ENCODE measurements at places on chromosomes 5 and 9.

DNA sequence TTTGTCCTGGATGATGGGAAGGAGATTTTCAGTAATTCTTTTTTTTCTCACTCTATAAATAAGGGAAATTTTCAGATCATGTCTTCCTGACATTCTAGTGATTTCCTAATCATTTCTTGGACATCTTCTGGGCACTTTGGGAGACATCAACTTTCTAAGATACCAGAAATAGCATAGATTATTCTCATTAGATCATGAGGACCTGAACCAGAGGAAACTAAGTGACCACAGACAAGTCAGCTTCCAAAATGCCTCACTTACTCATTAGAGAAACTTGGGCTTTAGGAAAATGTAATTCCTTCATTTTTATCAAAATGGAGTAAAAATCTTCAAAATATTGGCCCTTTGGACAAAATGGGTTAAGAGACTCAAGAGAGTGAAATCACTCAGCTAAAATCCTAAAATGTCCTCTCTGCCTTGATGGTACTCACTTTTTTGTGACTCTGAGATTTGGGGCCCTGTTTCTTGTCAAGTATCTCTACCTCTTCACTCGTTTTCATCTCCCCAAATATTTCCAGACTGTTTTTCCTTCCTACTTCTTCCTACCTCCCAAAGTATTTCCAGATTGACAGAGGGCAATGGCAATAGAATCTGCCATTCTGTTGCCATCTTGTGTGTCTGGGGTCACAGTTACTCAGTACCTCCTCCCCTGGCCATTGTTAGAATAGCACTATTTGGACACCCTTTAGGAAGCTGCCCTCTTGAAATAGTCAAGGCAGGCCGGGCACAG, 194.5 kb downstream of the NR3C1 start:
- DNase-seq: no peak

DNA sequence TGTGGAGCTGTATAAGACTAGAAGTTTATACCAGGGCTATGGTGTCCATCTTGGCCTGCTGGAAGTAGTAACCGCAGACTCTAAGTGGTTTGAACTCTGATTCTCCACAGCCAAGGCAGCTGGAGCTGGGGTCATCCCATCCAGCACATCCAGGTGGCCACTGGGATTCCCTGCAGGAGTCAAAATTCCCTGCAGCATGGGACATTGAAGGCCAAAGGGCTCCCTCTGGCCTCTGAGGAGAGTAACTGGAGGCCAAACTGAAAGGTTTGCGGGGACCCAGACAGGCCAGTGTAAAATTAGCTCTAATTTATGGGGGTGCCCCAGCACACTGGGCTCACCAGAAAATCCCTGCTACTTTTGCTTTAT, 12.2 kb upstream of the PRXL2C start:
- DNase-seq: no peak

DNA sequence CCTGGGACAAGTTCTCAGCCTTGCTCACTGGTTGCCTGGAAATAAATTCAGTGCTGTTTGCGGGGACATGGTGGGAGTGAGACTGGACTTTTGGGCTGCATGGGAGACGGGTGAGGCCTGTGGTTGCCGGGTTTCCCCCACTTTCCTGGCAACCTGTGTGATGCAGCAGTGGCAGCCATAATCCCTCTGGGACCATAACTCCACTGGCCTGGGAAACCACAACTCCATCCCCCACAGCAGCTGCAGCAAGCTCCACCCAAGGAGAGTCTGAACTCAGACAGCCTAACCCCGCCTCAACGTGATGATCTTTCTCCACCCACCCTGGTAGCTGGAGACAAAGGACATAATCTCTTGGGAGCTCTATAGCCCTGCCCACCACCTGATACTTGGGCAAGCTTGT, 349.9 kb downstream of the PIK3R1 start:
- no peak for DNase-seq

- no peak for DNase-seq
Observed at GRCh38 chr9:17580119-17580518, 1.3 kb downstream of the SH3GL2 start.

DNA sequence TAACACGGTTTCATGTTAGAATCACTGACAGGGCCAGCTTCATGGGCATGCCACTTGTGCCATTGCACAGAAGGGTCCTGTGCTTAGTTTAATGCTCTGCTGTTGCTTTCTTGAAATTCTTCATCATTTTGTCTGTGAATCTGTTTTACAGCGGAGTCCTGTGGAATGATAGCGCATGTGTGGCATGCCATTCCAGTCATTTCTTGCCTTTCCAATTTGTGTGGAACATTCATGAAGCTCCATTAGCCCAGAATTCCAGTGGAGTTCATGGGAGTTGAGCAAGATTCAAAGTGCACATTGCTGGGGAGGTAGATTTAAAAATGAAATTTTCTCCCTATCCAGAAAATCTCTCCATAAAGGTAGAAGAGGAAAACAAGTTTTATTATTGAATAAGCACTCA, 43.4 kb upstream of the NREP start:
- no peak for DNase-seq

- no peak for DNase-seq
Observed at GRCh38 chr5:95818181-95819147, 4.1 kb downstream of the GLRX start.

DNA sequence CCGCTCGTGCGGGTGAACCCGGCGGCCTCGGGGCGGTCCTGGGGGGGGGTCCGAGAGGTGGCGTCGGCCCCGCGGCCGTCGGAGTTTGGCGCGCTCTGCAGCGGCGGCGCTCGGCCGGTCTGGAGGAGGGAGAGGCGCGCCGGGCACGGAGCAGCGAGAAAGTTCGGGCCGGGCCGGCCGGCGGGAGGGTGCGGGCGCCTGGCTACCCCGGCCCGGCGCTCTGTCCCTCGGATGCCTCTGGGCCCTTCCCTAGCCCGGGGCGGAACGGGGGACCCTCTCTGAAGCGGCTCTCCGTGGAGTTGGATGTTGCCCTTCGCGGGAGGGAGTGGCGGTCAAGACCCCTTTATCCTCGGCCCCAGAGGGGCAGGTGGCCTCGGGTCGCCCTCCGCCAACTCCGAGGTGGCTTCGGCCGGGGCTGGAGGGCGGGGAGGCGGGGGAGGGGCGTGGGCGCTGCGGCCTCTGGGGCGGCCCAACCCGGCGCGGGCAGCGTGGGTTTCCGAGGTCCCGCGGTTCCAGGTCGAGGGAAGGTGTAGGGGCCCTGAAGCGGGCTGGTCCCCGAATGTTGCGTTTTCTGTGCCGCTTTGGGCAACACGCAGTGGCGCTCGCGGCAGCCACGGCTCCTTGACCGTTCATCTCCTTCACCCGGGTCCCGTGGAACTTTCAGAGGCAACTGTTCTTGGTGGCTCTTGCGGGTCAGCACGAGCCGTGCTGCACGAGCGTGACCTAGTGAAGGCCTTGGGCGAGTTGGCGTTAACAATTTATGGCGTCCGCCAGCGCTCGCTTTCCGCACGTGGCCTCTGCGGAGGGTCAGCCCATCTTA, 290.5 kb downstream of the DOCK8 start:
- DNase-seq: peak; percentile 23

DNA sequence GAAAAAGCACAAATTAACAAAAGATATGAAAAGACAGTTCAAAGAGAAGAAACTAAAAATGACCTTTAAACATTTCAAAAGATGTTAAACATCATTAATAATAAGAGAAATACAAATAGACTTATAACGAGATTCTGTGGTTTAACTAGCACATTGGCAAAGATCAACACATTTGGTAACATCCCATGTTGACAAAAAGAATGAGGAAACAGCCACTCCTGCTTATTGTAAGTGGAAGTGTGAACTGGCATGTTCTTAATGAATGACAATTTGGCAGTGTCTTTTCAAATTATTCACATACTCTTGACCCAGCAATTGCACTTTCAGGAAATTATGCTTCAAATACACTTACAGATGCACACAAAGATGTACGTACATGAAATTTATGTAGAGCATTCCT, 176.3 kb downstream of the TLE1 start:
- no peak for DNase-seq

- DNase-seq: no peak
Observed at GRCh38 chr5:14650052-14650451, 14.5 kb upstream of the OTULIN start.

DNA sequence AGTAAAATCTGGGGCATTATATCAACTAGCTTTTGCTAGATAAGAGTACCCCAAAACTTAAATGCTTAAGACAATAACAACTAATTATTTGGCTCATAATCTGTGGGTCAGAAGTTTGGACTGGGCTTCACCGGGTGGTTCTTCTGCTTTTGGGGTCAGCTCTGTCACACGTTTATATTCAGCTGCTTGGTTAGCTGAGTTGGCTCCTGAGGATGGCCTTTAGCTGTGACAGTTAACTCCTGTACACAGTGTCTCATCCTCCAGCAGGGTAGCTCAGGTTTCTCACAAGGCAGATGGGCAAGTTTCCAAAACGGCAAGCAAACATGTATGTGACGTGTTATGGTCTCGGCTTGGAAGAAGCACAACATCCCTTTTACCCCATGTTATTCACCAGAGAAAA, 488.2 kb downstream of the TLE4 start:
- DNase-seq: no peak

DNA sequence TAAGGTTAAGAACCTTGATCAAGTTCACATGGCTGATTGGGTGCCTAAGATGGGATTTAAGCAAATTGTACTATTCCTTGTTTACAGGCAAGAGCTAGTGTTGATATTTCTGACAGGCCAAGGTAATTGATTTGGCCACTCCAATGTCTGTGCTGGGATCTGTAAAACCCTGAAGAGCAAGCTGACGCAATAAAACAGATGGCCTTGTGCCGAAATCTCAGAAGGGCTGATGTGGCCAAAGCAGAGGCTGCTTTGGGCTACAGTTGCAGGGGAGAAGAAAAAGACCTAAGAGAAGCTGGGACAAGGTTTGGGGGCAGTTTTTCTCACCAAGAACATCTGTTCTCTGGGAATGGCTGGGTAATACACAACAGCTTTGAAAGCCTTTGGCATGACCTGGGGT, 463.2 kb upstream of the ZNF608 start:
- DNase-seq: no peak

DNA sequence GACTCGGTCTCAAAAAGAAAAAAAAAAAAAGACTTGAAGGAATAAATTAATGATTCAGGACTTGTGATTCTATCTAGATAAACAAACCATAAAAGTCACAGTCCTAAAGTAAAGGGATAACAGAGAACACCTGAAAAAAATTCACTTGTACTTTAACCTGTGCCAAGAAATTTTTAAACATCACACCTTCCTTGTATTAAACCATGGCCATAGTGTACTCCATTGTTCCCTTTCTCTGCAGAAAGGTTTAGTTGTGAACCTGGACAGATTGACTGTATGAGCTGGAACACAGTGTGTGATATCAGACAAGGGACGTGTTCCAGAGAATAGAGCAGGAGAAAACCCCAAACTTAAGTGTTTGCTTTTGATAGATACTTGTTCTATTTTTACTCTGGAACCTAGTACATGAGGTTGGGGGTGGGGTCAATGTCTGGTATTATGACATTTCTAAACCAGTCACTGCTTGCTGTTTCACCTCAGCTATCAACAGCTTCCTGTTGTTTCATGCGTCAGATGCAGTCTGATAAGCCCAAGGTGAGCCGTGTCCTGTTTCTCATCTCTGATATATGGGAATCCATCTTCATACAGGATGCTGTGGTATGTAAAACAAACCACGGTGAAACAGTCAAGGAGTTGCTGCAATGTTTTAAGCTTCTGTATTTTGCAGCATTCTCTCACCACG, 62.5 kb upstream of the ITGA1 start:
- peak; percentile 24 for DNase-seq

DNA sequence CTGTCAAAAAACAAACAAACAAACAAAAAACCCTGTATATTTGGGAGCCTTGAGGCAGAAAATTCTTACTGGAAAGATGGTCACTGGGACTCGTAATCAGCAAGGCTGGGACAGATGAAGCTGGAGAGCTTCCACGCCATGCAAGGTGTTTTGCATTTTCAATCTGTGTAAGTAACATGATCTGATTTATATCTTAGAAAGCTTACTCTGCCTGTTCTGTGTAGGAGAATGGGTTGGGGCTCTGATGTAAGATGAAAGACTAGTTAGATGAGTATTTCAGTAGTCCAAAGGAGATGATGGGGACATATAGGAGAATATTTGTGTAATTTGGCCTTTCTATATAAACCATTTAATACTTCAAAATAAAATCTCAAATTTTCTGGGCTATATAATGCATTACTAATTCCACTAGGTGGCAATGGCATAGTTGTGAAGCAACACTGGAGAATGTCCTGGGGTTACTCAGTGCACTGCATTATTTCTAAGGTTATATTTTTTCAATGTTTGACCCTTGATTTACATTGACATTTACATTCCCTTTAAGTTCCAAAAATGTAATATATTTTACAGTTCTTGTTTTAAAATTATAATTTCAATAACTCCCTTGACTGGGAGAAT, 21.9 kb upstream of the FSD1L start:
- DNase-seq: peak; percentile 35

DNA sequence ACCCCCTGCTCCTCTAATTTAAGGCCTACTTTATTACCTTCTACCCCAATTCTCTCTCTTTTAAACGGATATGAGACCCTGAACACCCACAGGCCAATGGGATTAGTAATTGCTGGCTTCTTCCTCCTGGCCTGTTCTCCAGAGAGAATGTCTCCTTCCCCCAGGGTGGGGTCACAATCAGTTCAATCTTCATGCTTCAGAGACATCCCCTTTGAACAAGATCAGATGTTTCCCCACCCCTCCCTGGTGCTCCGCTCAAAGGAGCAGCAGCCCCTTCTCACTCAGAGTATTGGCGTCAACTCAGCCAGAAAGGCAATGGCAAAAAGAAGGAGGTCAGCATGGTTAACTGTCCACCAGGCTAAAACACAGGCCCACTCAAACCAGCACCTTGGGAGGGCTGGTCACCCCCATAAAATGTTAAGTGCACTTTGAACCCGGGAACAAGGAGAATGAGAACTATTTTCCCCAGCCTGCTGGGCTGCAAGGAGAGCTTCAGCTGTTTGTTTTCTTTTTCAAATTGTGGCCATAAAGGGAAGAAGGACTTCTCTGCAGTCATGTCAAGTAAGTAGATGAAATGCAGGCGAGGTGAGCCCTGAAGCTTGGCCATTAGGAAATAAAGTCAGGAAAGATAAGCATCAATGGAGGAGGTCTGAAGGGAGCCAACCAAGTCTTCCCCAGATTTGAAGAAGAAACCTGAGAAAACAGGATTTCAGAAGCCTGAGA, 20.1 kb downstream of the LHFPL2 start:
- DNase-seq: no peak

GRCh38 chr5:100423330-100423729, 111.8 kb upstream of the FAM174A start:
- no peak for DNase-seq

- peak; percentile 5 for DNase-seq
Observed at GRCh38 chr5:43609752-43610151, 6.8 kb downstream of the NNT start.

DNA sequence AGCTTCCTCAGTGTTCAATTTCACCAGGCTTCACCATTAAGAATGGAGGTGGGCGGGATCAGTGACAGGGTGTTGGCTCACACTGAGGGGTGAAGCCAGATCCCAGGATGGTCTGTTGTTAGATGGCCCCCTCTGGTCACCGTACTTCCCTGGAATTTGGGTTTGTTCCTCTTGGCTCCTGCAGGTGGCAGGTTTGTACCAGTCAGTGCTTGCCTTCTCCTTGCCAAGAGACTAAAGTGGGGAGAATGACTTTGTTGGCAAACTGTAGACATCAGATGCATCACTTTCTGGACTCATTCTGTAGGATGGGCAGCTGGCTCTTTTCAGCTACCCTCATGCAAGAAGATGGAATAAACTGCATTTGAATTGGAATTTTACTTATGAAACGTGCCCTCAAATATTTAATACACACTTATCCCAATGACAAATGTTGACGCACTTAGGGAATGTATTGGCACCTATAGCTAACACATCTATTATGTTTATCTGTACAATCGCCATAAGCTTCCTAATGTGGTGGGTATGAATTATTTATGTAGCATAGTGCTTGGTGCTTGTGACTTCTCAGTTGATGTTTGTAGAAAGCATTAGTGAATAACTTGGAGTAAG, 31.4 kb upstream of the ANKRD55 start:
- DNase-seq: peak; percentile 59

- DNase-seq: no peak
Observed at GRCh38 chr5:38124321-38124720, 134.0 kb upstream of the EGFLAM start.

Data from lung microvascular endothelial cell (primary cell).